Effector memory CD4-positive, alpha-beta T cell (primary cell): ENCODE measurements at places on chromosomes 6 and 20.

GRCh38 chr6:32088487-32089049 lies 20.6 kb downstream of the TNXB start:
- no peak overlapping the region for H3K4me3 ChIP-seq
- DNase-seq, result no peak
- peaks cover 3% of the 10 kb centered on the region for H3K4me1 ChIP-seq
- H3K36me3 ChIP-seq, result no peaks in the 10 kb centered on the region
- no peak overlapping the region for H3K27ac ChIP-seq
- peaks cover 10% of the 10 kb centered on the region for H3K27me3 ChIP-seq

- DNase-seq, result no peak
- H3K4me3 ChIP-seq, result no peak overlapping the region
- no peak overlapping the region for H3K27ac ChIP-seq
- H3K36me3 ChIP-seq, result no peaks in the 10 kb centered on the region
- H3K27me3 ChIP-seq, result no peaks in the 10 kb centered on the region
These were observed 45.9 kb downstream of the INSM1 start for GRCh38 chr20:20413810-20414281.

DNA sequence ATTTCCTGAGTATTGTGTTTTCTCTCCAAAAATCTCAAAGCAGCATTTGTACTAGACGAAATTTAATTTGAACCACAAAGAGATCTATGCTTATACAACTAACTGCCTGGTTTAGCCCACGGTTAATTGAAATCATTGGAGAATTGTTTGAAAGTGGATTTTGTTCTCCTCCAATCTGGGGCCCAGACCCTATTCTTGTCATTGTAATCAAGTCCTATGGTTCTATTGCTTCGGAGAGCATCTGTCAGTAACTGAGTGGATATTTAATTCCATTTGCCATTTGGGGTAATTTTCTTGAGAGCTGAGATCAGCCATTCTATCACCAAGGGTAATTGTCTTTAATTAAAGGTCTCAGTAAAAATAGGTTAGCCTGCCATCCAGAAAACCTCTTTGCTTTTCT lies 117.0 kb upstream of the KCNG1 start:
- no peaks in the 10 kb centered on the region for H3K4me1 ChIP-seq
- H3K27me3 ChIP-seq, result peaks cover 5% of the 10 kb centered on the region
- H3K4me3 ChIP-seq, result no peak overlapping the region
- H3K36me3 ChIP-seq, result no peaks in the 10 kb centered on the region
- DNase-seq, result no peak
- no peak overlapping the region for H3K27ac ChIP-seq

DNA sequence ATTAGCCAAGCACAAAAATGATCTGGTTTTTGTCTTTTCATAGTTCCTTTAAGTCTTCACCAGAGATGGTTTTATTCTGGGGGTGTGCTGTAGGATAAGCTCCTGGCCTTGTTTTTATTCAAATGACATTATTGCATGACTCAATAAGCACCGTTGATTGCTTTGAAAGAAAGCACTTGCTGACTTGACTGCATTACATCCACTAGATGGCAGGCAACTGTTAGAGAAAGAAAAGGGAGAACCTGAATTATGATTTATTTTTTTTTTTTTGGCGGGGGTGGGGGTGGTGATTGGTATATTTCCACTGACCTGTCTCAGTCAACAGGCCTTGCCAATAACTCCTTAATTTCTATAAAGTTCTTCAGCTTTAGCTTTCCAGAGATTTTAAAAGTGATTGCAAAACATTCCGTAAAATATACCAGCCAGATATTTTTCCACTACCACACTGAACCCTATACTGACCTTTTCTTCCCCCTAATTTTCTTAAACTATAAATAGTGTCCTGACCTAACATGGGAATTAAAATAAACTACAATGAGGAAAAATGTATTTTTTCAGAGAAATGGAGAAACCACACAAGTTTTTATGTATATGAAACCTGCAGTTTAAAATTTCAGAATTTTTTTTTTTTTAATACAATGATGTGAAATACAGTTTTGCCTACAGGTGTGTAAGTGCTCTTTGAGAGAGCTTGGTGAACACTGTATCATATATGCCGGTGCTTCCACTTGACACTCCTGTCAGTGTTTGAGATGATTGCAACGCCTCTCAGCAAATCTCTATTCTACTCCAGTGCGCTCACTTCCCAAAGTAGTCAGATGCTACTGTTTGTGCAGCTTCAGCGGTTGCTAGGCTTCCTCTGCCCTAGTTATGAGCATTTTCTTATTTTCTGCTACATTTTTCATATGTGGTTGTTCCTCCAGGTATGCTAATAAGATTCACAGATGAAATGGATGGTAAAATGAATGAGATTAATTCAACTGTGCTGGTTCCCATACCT lies 274.3 kb downstream of the CD109 start:
- DNase-seq, result no peak
- H3K27me3 ChIP-seq, result no peaks in the 10 kb centered on the region
- H3K4me1 ChIP-seq, result no peaks in the 10 kb centered on the region
- H3K27ac ChIP-seq, result no peak overlapping the region
- no peaks in the 10 kb centered on the region for H3K36me3 ChIP-seq

DNA sequence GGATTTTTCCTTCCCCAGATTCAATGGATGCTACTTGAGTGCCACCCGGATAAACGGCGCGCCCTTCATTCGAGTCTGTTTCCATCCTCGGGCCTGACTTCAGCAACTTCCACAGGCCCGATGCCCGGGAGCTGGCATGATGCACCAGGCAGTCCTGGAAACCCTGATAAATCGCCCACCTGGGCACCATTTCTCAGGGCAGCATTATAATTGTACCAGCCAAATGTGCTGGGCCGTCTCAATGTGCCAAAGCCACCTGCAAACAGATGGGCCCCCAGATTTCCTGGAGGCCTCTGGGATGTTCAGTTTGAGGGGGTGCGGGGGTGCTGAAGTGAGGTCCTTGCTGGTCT lies 65.8 kb downstream of the NOL4L start:
- no peaks in the 10 kb centered on the region for H3K27me3 ChIP-seq
- H3K36me3 ChIP-seq, result peaks cover 53% of the 10 kb centered on the region

DNA sequence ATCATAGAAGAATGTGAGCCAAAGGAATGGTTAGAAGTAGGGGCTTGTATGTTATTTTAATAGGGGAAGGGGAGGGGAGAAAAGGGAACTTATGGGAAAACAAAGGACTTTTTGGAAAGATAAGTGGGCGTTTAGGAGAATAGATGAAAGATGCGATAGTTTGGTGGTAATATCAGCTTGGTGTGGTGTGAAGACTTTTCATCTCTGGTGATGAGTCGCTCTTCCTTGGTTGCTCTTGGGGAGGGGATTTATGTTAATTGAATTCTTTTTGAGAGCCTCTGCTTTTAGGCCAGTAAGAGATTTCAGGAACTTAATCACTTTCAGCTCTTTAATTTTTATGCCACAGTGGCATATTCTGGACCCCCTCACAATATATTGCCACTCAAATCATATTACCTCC lies 10.8 kb downstream of the HECA start:
- no peaks in the 10 kb centered on the region for H3K36me3 ChIP-seq
- H3K27ac ChIP-seq, result peak overlapping the region; percentile 56
- no peaks in the 10 kb centered on the region for H3K27me3 ChIP-seq
- peak overlapping the region; percentile 16 for H3K4me3 ChIP-seq
- no peak for DNase-seq

DNA sequence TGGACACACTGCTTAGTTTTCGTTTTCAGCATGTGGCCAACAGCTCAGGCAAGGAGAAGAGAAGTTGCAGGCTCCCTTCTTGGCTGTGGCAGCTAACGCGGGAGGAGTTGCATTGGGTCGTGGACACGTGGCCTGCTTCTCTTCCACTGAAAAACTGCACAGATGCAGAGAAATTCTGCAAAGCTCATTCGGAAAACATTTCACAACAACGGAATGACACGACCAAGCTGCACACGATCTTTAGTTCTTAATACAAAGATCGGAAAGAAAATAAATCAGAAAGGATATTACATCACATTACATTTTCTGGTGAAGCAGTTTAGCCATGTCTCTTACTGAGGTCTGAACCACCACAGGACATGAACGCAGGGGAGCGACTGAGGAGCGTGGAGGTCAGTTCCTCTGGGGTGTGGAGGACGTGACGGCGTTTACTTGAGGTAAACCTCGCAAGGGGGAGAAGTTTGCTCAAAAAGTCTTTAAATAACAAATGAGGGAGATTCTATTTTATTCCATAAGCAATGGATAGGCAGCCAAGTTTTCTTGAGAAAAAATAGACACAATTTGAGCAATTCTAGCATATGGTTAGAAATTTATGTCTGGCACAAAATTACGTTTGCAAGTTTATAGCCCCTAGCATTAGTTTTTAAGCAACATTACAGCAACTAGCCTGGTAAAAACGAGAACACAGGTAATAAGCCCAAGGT lies 178.3 kb downstream of the THBS2 start:
- no peaks in the 10 kb centered on the region for H3K27me3 ChIP-seq
- no peak overlapping the region for H3K27ac ChIP-seq
- H3K4me1 ChIP-seq, result no peaks in the 10 kb centered on the region
- DNase-seq, result no peak
- H3K4me3 ChIP-seq, result no peak overlapping the region

GRCh38 chr6:30885481-30885998 lies 1.2 kb downstream of the DDR1 start:
- no peak for DNase-seq
- H3K27me3 ChIP-seq, result no peaks in the 10 kb centered on the region
- no peaks in the 10 kb centered on the region for H3K36me3 ChIP-seq
- no peak overlapping the region for H3K27ac ChIP-seq
- H3K4me1 ChIP-seq, result peaks cover 28% of the 10 kb centered on the region

- no peaks in the 10 kb centered on the region for H3K36me3 ChIP-seq
- peaks cover 14% of the 10 kb centered on the region for H3K27me3 ChIP-seq
- no peak for DNase-seq
- H3K4me3 ChIP-seq, result no peak overlapping the region
- peaks cover 6% of the 10 kb centered on the region for H3K4me1 ChIP-seq
These were observed 4.1 kb upstream of the SLC2A10 start for GRCh38 chr20:46705378-46705729.
